Cerebellar cortex (tissue), 1 donor: ENCODE measurements at places on chromosomes 5 and 9.

GRCh38 chr5:32331935-32332274, 19.2 kb upstream of the MTMR12 start:
- no peak for DNase-seq

DNA sequence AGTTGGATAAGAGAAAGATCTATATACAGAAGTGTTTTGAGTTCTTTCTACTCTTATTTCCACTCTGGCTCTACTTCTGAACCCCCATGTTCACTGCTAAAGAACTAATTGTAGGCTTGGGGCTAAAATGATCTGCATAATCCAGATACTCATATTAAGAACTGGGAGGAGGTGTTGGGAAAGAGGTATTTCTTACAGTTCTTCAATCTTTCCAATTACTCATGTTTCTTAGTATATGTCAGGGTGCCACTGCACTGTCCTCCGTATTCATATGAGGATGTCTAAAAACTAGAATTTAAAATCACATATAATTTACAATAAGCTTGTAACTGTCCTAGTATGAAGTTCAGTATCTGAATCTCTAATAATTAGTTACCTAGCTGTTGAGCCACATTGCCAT, 12.7 kb downstream of the NIPBL start:
- DNase-seq, result no peak

DNA sequence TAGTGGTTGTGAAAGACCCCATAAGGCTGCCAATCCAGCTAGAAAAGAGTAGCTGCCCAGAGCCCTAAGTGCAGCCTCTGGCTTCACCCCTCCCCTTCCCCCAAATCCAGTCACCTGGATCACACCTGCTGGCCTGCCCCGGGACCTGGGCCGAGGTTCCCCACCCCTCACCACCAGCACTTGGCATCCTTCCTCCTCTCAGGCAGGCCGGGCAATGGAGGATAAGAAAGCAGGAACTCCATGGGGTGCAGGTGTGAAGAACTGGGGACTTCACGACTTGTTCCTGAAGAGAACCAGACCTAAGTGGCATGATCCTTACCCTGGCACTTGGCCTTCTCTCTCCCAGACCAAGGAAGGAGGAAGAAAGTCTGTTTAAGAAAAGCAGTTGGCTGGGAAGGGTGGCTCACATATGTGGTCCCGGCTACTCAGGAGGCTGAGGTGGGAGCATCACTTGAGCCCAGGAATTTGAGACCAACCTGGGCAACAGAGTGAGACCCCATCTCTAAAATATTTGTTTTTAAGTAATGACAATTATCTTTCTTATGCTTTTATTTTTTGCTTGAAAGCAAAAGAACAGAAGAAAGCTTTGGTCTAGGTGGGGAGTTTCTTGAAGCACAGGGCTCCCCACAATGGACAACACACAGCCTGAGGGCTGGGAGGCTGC, 131.1 kb downstream of the PAX5 start:
- DNase-seq, result no peak

GRCh38 chr5:119476341-119476740, 24.0 kb downstream of the HSD17B4 start:
- DNase-seq, result no peak

GRCh38 chr9:113566016-113566711, 102.6 kb downstream of the RGS3 start:
- no peak for DNase-seq

- DNase-seq, result no peak
Measured at GRCh38 chr9:78325846-78326360, 29.0 kb downstream of the PSAT1 start.

DNA sequence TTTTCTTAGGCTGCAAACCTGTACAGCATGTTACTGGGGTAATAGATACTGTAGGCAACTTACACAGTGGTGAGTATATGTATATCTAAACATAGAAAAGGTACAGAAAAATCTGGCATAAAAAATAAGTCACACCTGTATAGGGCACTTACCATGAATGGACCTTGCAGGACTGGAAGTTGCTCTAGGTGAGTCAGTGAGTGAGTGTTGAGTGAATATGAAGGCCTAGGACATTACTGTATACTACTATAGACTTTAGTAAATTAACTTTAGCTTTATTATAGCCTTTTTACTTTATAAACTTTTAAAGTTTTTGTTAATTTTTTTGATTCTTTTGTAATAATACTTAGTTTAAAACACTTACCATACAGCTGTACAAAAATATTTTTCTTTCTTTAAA, 51.3 kb downstream of the DENND4C start:
- no peak for DNase-seq

DNA sequence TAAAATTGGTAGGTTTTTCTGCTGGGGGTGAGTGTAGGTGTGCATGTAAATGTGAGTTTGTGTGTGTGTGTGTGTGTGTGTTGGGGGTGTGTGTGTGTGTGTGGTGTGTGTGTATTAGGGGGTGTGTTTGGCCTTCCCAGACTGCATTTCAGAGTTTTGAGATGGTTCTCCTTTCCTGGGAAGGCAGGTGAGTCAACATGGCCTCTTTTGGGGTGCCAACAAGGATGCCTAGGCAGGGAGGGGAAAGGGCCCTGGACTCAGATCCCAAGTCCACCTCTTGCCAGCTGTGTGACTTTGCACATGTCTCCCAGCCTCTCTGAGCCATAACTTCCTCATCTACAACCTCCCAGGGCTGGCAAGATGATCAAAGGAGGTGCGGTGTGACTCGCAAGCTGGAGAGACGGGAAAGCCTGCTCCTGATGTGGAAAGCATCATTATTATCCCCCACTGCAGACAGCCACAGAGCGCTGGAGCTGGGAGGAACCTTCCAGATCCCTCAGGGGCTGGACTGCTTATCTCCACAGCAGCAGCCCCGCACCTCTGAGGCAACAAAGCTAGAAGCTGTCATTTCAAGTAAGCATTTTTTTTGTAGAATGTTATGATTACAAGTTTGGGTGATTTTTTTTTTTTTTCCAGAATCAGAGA, 63.5 kb upstream of the TBC1D2 start:
- no peak for DNase-seq

GRCh38 chr5:42361315-42361688, 61.9 kb upstream of the GHR start:
- no peak for DNase-seq

DNA sequence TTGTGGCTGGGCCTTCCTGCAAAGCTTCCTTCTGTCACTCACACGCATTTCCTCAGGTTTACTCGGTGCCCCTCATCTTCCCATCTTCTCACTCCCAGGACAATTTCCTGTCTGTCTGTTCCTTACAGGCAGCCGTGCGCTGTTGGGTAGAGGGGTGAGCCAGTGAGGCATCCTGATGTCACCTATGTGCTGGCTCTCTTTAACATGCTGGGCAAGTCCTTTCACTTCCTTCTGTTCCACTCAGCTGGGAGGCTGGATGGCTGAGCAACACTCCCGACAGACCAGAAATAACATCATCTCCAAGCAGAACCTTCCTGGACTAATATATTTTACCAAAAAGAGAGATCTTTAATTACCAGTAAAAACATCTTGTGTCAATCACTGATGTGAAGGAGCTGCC, 103.0 kb downstream of the HSD17B3 start:
- DNase-seq, result peak; percentile 43

GRCh38 chr9:81474792-81475191, 214.6 kb downstream of the TLE1 start:
- peak; percentile 50 for DNase-seq

DNA sequence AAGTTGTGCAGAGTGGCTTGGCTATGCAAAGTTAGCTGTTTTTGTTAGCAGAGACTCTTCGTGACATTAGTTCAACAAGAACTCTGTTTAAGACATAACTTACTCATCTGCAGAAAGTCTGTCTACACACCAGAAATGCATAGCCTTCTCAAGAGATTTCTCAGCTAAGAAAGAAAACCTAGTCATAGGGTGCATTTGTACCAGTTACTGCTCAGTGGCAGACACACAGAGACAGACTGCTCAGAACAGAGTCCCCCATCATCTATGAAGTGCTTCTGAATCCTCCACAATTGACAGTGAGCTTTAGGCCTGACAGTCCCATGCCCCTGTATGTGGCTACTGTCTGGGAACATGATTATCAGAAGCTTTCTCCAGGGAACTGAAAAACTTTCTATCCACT, 56.1 kb upstream of the IFNK start:
- DNase-seq, result no peak

GRCh38 chr9:108582726-108583125, 273.1 kb downstream of the ACTL7B start:
- no peak for DNase-seq

GRCh38 chr5:154196281-154196680, 5.7 kb downstream of the GALNT10 start:
- no peak for DNase-seq

DNA sequence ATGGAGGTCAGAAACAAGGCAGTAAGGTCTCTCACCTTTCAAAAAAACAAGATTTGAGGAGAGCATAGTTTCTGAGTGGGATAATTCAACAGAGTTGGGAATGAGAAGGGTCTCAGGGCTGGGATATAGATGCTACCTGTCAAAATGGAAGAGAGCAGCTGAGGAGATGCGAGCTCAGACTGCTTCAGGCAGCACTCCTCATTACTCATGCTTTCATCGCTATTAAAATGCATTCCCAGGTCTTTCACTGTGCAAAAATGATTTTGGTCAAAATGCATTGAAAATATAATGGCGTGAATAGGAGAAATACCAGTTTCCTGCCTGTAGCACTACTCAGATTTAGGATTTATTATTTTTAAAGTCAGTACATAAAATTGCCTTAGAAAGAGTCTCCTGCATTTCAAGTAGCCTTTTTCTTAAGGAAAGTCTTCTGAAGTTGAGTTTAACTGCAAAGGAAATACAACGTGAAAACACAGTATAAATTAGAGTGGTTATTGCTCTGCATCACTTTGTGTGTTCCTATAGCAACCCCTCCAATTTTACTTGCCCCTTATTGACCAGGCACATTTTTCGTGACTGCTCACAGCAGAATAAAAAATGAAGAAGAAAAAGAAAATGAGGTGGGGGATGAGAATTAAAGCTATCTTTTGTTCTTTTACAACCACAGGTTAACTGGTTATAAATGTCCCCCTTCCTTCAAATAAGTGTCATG, 724.8 kb upstream of the SEMA6A start:
- DNase-seq, result no peak

DNA sequence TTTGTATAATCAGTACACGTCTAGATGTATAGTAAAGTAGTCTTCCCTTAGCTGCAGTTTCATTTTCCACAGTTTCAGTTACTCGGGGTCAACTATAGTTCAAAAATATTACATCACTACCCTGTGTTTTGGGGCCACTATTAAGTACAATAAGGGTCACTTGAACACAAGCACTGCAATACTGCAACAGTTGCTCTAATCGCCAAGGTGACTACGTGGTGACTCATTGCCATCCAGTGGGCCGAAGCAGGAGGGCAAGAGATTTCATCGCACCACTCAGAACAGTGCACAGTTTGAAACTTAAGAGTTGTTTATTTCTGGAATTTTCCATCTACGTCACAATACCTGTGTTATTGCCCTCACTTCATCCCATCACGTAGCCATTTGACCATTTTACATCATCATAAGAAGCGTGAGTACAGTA, at the start of gene ARL14EPL:
ARL14EPL (plus strand) TSS at position 379 of the 424 bp plus-strand sequence. CDS start 18,994 bp downstream, outside the sequence.
- DNase-seq, result no peak

DNA sequence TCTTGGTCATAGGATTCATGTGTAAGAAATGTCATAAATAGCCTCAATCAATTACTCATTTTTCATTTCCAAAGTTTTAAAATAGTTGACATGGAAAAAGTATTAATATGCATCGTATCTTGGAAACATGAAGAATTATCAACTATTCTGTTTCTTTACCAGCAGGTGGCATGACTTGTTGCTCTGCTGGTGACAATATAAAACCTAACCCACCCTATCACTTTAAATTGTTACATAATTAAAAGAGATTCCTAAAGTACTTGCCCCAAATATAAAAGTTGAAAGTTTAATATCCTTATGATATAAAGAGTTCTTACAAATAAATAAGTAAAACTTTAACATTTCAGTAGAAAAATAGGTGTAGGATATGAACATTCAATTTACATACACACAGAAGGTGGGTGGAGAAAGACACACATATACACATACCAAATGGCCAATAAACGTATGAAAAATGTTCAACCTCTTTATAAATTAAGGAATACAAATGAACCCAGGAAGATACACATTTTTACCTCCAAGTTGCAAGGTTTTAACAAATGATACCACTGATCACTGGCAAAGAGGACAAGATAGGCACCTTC, 30.6 kb downstream of the MAP1B start:
- DNase-seq, result no peak

DNA sequence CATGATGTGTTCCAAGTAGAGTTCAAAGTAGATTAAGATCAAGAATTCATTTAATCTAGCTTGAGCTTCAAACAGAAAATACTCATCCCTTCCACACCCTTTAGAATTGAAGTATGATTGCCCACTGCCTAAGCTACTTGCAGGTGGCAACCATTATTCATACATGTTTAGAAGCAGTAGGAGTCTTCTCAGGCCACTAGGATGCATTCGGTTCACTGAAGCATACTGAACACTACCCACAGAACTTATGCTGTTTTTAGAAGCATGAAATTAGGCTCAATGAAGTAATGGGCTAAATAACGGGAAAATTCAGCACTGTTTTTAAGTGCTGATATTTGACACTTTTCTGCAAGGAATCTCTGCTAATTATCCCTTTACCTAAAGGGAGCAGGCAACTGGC, 263.4 kb downstream of the DEPDC1B start:
- DNase-seq, result no peak

GRCh38 chr5:132385326-132386105, 16.0 kb downstream of the SLC22A5 start:
- DNase-seq, result peak; percentile 64

GRCh38 chr9:87734106-87734505, 8.2 kb downstream of the CTSL start:
- DNase-seq, result no peak

GRCh38 chr9:5773324-5773999, 59.5 kb downstream of the ERMP1 start:
- DNase-seq, result no peak

GRCh38 chr5:56589481-56589860, 225.9 kb upstream of the MAP3K1 start:
- no peak for DNase-seq

- DNase-seq, result no peak
Measured at GRCh38 chr9:70567511-70567910, 153.1 kb upstream of the KLF9 start.

GRCh38 chr5:58983526-58984452, 400.9 kb downstream of the RAB3C start:
- DNase-seq, result no peak

GRCh38 chr5:1264211-1264610, 30.7 kb downstream of the TERT start:
- DNase-seq, result no peak

- DNase-seq, result no peak
Measured at GRCh38 chr5:178367736-178368120, 135.1 kb upstream of the PHYKPL start.

GRCh38 chr5:52771343-52772039, 16.2 kb upstream of the ITGA1 start:
- no peak for DNase-seq
